ENCODE measurements at places on chromosomes 7 and 10.

DNA sequence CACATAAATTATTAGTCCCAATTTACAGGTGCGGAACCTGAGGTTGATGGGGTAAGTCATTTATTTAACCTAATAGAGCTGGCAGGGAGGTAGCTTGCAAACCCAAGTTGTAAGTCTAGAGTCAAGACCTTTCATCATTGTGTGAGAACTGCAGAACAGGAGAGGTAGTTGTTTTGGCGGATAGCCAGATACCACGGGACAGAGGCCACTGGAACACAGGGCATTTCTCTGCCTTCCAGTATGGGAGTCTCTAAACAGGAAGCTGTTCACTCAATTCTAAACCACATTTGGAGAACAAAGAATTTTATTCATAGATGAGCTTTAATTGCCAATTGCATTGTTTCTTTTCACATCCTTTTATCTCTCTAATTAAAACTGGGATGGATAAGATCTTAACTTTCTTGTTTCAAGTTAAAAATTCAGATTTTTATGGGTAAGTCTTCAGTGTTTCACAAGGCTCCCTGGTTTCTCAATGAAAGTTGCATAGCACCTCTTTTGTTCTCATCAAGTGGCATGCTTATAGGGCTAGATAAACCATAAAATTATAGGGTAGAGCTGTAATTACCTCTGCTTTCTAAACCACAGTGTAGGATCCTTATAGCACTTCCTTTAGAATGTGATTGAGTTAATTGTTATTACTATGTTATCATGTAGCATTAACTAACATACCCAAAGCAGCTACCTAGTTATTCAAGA lies 489.0 kb downstream of the GATA3 start:
- no peak for DNase-seq

DNA sequence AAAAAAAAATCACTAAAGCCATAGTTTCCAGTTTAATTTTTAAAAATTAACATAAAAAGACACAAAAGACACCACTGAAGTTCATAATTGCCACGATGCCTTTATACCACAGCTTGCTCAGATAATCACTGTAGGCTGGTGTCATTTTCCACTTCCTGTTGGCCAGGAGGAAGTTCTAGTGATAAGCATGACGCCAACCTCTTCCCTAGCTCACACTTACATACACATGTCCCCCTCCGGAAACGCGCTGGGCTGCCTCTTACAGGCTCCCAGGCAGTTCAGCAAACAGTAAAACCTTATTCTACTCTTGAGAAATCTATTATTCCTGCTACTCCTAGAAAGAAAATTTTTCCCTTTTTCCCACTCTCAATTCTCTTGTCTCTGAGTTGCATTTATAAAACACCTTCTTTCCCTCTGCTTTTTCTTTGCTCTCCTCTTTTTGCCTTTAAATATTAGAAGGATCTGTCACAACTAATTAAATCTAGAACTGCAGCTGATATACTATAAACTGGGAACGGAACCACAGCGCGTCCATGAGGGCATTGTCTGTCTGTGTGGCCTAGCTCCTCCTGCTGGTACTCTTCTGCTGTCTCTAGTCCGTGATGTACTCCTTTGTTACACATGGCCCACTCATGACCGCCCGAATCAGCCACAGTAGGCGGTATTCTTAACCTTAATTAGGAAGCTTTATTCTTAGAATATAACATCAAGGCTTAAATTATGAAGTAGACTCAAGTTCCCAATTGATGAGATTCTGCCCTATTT lies 664.9 kb downstream of the CNTNAP2 start:
- no peak for DNase-seq

DNA sequence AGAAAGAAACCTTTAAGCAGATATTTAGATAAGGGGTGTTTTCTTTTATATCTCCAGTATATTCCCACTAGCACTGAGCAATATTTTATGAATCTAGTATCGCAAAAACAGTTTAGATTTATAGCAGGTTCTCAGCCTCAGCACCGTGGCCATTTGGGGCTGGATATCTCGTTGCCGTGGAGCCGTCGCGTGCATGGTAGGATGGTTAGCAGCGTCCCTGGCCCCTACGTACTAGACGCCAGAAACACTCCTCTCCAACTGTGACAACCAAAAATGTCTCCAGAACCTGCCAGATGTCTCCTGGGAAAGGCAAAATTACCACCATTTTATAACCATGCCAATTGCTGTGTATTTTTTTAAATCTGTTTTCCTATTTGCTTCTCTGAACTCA lies 172.9 kb downstream of the CACNB2 start:
- DNase-seq: no peak

DNA sequence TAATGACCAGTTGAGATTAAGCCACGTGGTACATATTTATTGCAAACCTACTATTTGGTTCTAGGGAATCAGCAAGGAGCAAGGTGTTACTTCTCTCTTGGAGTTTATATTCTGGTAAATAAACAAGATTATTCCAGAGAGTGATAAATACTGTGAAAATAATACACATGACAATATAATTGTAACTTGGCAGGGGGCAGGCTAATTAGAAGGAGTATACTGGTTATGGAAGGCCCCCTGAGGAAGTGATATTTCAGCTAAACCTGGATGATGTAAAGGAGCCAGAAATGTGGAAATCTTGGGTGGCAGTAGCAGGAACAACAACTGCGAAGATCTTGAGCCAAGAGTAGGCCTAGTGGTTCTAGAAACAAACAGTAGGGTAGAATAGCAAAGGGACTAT lies 111.8 kb downstream of the SDK1 start:
- no peak for DNase-seq

DNA sequence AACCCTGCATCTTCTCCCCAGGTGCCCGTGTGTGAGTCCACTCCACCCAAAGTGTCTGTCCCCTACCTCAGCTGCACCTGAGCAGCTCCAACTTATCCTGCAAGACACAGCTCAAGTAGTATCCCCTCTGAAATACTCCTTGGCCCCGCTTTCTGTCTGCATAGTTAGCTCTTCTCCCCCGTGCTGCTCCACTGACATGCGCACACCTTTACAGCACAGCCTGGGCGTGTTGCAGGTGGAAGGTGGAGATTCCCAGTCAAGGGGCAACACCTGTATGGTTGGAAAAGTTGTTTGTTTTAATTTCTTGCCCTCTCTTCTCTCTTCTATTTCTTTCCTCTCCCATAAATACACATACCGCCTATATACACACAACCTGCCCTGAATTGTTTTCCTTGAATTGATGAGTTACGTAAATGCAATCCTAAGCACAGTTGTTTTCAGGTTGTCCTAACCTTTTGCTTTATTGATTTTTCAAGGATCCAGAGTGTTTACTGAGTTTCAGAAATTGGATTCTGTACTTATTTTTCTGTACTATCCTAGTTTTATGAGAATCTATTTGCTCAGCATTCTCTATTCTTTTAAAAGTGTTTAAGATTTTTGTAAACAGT lies 14.9 kb downstream of the MET start:
- DNase-seq: no peak

- DNase-seq: no peak
These were observed 26.9 kb downstream of the WIPI2 start for GRCh38 chr7:5216931-5217330.

GRCh38 chr10:124721330-124722045 lies 22.7 kb downstream of the FAM53B start:
- no peak for DNase-seq

DNA sequence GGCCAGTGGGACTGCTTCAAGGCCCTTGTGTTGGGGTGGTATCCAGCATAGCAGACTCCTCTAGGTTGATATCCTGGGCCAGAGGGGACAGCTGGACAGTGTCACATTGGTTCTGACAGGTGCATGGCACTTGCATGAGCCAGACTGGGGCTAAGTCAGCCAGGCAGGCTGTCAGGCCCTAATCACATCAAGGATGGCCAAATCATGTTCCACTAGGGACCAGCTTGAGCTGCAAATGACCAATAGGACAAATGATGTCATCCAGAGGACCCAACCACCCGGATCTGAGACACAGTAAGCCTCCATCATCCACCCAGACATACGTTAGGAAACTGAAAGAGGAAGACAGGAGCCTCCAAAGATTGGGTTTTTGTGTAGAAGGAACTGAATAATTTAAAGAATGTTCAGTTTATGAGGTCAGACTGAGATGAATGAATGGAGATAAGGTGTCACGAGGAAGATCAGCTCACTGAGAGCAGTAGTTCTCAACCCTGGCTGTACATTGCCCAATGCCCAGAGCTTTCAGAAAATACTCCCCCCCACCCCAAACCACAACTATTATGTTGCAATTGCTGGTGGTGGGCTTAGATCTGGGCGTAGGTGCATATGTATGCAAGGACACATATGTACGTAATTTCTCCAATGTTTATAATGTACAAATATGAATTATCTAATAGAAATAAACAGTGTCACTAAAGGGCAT lies 75.2 kb upstream of the INHBA start:
- no peak for DNase-seq

DNA sequence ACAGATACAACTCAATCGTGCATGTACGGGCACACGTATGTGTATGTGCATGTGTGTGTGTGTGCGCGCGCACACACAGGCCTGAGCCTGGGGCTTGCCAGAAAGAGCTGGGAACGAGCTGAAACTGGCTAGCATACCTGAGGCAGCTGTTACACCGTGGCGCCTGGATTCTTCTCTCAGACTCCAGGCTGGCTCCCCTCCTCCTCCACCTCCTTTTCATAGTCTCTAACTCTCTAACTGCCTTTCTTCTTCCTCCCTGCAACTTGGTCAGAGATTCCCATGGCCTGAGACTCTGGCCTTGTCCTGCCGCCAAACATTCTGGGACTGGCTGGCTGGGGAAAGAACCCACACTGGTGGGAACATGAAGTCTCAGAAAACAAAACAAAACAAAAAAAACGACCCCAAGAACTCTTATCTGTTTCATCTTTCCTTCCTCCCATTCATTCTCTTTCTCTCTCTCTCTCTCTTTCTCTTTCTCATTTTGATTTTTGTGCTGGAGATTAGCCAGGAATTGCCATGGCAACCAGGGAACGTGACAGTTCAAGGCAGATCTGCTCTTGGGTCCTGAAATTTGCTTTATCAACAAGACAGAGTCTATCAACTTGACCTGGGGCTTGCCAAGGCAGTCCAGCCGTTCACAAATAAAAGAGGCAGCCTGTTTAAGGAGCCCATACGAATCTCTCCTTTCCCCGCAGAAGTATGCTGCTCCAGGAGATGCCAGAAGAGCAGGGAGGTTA lies 76.8 kb upstream of the SEM1 start:
- no peak for DNase-seq
